ENCODE measurements at places on chromosomes 4 and X. TPM values are rescaled to one million over a fixed set of nuclear protein-coding genes. Genes with fewer than 3 reads are reported as not detected.

- no peak overlapping the region for H3K4me3 ChIP-seq
- no peaks in the 10 kb centered on the region for H3K36me3 ChIP-seq
- H3K4me1 ChIP-seq = no peaks in the 10 kb centered on the region
- H3K27me3 ChIP-seq = no peaks in the 10 kb centered on the region
- DNase-seq = no peak
Measured at GRCh38 chrX:140034916-140035315, 69.6 kb upstream of the CXorf66 start.

- H3K4me3 ChIP-seq = peak overlapping the region; percentile 60
- peak; percentile 38 for DNase-seq
- no peak overlapping the region for H3K27ac ChIP-seq
- H3K27me3 ChIP-seq = peaks cover 37% of the 10 kb centered on the region
- no peaks in the 10 kb centered on the region for H3K36me3 ChIP-seq
- peaks cover 19% of the 10 kb centered on the region for H3K4me1 ChIP-seq
Measured at GRCh38 chr4:144646523-144647094, 653 bp downstream of the HHIP start.

- H3K4me3 ChIP-seq = no peak overlapping the region
- no peak overlapping the region for H3K27ac ChIP-seq
- no peaks in the 10 kb centered on the region for H3K36me3 ChIP-seq
Measured at GRCh38 chr4:156132196-156132595, 178.5 kb upstream of the CTSO start.

Gene SLC49A3
- 18.7 TPM for polyA plus RNA-seq

DNA sequence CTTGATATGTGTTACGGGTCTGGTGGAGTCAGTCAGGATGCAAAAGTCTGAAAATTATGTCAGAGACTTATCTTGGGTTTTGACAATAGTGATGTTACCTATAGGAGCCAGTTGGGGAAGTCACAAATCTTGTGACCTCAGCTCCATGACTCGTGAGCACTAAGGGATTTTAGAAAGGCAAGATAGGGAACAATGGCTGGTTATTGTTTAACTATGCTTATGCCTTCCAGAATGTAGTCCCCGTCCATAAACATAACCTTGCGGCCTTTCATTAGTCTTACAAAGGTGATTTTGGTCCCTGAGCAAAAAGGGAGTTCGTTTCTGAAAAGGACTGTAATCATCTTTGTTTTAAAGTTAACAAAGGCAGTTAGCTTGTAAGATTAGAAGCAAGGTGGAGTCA lies 23.9 kb upstream of the GATB start:
- no peak for DNase-seq
- no peak overlapping the region for H3K27ac ChIP-seq
- H3K27me3 ChIP-seq = no peaks in the 10 kb centered on the region
- H3K36me3 ChIP-seq = no peaks in the 10 kb centered on the region
- no peaks in the 10 kb centered on the region for H3K4me1 ChIP-seq

DNA sequence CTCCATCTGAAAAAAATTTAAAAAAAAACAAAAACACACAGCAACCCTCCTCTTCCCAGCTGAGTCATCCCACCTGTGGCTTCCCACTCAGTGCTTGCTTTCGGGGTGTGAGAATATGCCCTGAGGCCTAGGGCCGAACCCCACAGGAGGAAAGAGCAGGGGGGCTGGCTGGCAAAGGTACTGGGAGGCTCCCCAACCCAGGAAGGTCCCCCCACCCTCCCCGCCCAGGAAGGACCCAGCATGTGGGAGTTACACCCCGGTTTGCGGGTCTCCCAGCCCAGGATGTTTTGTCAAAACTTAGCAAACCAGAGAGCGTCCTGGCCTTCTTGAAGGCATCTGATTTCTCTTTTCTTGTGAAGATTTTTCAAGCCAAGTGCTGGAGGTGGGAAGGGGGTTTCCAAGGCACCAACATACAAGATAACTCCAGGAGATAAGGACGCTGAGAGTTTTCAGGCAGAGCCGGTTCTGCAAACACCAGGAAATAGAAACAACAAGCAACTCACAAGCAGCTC lies 25.7 kb upstream of the CSF2RA start:
- H3K27me3 ChIP-seq = no peaks in the 10 kb centered on the region
- no peaks in the 10 kb centered on the region for H3K4me1 ChIP-seq
- no peaks in the 10 kb centered on the region for H3K36me3 ChIP-seq
- H3K27ac ChIP-seq = no peak overlapping the region
- H3K4me3 ChIP-seq = no peak overlapping the region

DNA sequence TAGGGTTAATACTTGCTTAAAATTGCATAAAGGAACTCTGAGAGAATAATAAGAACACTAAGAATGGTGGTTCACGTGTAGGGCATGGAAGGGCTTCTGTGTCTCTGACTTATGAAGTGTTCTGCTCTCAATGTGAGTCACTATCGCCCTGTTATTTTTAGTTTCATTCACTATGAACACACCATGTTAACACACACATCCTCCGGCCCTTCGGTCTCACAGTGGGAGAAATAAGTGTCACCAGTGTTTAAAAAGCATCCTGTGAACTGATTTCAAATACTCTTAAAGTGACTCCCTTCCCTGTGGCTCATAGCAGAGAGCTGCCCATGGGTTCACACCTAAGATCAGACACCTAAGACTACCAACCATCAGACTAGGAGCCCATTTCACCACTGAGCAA lies 33.8 kb upstream of the FGFBP2 start:
- H3K4me3 ChIP-seq = no peak overlapping the region
- peaks cover 15% of the 10 kb centered on the region for H3K36me3 ChIP-seq
- H3K4me1 ChIP-seq = no peaks in the 10 kb centered on the region
- DNase-seq = no peak

Gene SH3BP2
- 34.1 TPM for polyA plus RNA-seq

DNA sequence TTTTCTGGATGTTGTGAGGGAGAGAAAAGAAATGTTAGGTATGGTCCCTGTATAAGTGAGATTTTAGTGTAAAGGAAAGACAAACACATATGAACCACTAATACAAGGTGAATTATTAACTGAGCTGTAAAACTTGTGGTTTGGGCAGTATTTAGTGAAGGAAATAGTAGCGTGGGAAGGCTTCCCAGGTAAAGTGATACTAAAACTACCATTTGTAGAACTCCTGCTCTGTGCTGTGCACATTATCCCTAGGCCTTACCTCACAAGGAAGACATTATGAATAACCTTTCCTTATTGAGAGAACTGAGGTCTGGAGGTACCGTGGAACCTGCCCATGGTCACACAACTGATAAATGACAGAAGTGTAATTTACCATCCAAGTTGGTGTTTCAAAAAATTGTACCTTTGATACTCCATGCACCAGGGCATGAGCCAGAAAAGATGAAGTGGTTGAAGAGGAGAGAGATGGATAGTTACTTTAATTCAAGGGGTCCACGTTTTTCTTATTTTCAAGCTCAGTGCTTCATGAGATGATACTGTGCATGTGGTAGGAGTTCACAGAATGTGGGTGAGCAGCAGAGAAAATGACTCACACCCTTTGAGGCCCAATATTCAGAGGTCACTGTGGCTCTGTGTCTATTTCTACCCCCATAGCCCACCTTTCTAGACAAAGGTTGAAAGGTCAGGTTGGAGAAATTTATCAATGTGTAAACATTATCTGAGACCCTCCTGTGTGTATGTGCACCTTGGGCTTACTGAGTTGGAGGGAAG lies 2.6 kb upstream of the VSIG4 start:
- peaks cover 2% of the 10 kb centered on the region for H3K27me3 ChIP-seq
- H3K27ac ChIP-seq = no peak overlapping the region
- H3K36me3 ChIP-seq = no peaks in the 10 kb centered on the region
- DNase-seq = no peak
- no peak overlapping the region for H3K4me3 ChIP-seq
- H3K4me1 ChIP-seq = no peaks in the 10 kb centered on the region

DNA sequence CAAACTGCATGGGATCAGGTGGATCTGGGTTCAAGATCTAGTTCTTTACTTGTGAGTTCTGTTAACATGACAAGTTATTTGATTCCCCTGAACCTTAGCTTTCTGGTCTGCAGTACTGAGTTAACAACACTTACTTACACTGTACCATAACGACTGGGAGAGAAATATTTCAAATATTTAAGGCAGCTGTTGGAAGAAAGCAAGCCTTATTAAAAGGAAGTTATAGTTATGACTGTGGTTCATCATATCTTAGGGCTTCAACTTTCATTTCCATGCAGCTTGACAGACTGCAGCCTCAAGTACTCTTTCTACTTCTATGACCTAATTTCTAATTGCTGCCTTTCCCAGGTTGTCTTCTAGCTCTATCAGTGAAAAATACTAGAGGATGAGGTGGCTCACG lies 40.0 kb upstream of the PDGFRA start:
- no peak for DNase-seq
- H3K4me3 ChIP-seq = no peak overlapping the region
- H3K27ac ChIP-seq = no peak overlapping the region
- no peaks in the 10 kb centered on the region for H3K36me3 ChIP-seq

DNA sequence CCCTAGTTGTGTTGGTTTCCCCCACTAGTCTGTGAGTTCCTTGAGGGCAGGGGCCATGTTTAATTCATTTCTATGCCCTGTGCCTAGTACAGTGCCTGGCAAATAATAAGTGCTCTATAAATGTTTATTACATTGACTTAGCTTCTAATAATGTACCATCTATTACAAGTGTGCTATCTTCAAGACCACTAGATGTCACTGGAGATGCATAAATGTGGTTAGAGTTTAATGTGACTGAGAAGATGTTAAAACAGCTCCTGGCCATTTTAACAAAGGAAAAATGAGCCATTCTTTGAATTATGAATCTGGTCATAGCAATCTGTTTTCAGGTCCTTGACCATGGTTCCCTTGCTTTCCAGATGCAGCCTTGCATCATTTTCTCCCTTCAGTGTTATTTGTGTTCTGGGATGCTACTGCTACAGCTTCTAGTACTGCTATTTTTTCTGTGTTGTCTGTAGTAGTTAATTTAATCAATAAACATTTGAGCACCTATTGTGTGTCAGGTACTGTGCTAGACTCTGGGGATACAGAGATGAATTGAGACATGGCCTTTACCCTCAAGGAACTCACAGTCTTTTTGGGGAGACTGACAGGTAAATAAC lies 43.2 kb downstream of the SLC9A6 start:
- peaks cover 12% of the 10 kb centered on the region for H3K4me1 ChIP-seq
- H3K4me3 ChIP-seq = no peak overlapping the region
- H3K36me3 ChIP-seq = no peaks in the 10 kb centered on the region
- DNase-seq = peak; percentile 86
- H3K27ac ChIP-seq = peak overlapping the region; percentile 90

All from muscle of leg (tissue), 16 donors.